Glutamatergic neuron (in vitro differentiated cells): ENCODE measurements at places on chromosomes 5 and 9. TPM values are rescaled to one million over a fixed set of nuclear protein-coding genes. Genes with fewer than 3 reads are reported as not detected.
A peak's percentile ranks its signal among the peaks of the same experiment; 100 is the strongest.

GRCh38 chr9:37574241-37574721 lies 1.9 kb downstream of the FBXO10 start:
- H3K27ac ChIP-seq: peak overlapping the region; percentile 97
- H3K36me3 ChIP-seq: no peaks in the 10 kb centered on the region
- peaks cover 47% of the 10 kb centered on the region for H3K4me1 ChIP-seq
- peaks cover 6% of the 10 kb centered on the region for H3K27me3 ChIP-seq
- H3K4me3 ChIP-seq: peak overlapping the region; percentile 93

GRCh38 chr5:134556994-134557393 lies 31.5 kb downstream of the JADE2 start:
- peaks cover 7% of the 10 kb centered on the region for H3K4me1 ChIP-seq
- H3K36me3 ChIP-seq: no peaks in the 10 kb centered on the region
- no peak for DNase-seq
- peaks cover 8% of the 10 kb centered on the region for H3K27me3 ChIP-seq
- peak overlapping the region; percentile 53 for H3K27ac ChIP-seq

DNA sequence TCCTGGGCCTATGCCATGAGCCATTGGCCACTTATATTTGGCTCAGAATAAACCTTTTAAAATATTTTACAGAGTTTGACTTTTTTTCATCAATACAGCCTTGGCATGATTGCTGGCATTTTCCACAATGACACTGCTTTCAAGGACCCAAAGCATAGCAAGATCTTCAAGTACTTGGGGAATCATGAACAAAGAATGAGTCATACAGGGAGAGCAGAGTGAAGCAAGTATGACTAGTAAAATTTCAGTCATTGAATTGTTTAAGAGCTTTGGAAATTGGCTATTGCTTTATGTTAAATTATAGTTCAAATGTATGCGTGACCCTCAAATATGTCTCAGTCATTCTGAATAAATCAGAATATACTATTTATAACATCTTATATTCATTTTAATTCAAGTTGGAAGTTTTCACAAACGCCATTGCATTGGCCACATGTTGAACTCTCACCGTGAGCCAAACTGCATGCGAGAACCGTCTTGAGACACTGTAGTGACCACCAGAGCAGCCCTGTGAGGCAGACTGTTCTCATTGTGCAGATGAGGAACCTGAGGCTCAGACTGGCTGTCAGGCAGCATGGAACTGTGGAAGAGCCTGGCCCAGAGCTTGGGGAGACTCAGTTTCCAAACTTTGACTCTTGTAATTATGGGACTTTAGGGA lies 52.9 kb downstream of the GDNF start:
- H3K27ac ChIP-seq: no peak overlapping the region
- no peaks in the 10 kb centered on the region for H3K27me3 ChIP-seq
- peaks cover 10% of the 10 kb centered on the region for H3K4me1 ChIP-seq
- H3K36me3 ChIP-seq: peaks cover 7% of the 10 kb centered on the region

- peak overlapping the region; percentile 88 for H3K27ac ChIP-seq
- H3K36me3 ChIP-seq: no peaks in the 10 kb centered on the region
- H3K4me1 ChIP-seq: peaks cover 29% of the 10 kb centered on the region
- peak; percentile 80 for DNase-seq
- H3K4me3 ChIP-seq: peak overlapping the region; percentile 73
These were observed 49.3 kb upstream of the SYNPO start for GRCh38 chr5:150590979-150591695.

DNA sequence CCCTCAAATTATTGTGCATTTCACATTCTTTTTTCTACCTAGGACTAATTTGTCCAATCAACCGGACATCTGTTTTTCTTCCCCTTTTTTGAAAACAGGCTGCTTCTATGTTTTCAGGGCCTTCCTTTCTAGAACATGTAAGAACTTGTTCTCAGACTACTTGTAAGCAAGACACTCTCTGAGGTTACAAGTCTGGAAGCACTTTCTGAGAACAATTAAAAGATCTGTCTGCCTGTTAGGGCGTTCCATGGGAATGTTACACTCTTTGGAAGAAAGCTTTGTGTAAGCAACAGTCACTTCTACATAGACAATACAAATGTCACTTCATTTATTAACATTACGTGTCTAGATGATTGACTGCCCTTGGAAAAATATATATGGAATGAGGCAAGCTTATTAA lies 50.9 kb upstream of the HSPB3 start:
- no peak for DNase-seq
- no peaks in the 10 kb centered on the region for H3K27me3 ChIP-seq
- H3K4me1 ChIP-seq: no peaks in the 10 kb centered on the region
- no peaks in the 10 kb centered on the region for H3K36me3 ChIP-seq

DNA sequence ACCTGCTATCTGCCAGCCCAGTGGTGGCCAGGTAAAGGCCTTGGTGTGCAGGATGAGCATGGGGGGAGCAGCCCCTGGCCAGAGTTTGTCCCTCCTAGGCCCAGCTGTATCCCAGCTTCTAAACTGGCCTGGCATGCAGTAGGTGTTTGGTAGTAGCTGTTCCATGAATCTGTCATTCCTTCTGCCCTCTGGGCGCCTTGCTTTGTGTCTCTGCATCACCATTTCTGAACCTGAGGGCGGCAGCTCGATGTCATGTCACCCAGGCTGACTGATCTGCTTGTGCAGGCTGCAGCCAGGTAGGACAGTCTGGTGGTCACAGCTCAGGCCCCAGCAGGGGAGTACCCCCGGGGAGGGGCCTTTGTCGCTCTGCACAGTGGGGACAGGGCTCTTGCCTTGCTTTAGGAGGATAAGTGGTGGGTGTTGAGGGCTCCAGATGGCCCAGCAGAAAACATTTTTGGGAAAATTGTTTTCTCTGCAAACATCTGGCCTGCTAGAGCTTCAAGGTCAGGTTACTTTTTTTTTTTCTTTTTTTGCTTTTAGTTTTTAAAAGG lies 4.6 kb upstream of the SUSD3 start:
- no peak overlapping the region for H3K4me3 ChIP-seq
- H3K27ac ChIP-seq: no peak overlapping the region
- H3K4me1 ChIP-seq: peaks cover 4% of the 10 kb centered on the region
- peaks cover 5% of the 10 kb centered on the region for H3K27me3 ChIP-seq
- no peaks in the 10 kb centered on the region for H3K36me3 ChIP-seq
- no peak for DNase-seq

- H3K36me3 ChIP-seq: no peaks in the 10 kb centered on the region
- H3K27ac ChIP-seq: no peak overlapping the region
- no peak overlapping the region for H3K4me3 ChIP-seq
- no peaks in the 10 kb centered on the region for H3K4me1 ChIP-seq
- H3K27me3 ChIP-seq: peaks cover 2% of the 10 kb centered on the region
These were observed 134.5 kb upstream of the SEMA6A start for GRCh38 chr5:116709082-116709481.

GRCh38 chr5:156261275-156261939 lies 65.6 kb upstream of the SGCD start:
- H3K27ac ChIP-seq: no peak overlapping the region
- no peaks in the 10 kb centered on the region for H3K4me1 ChIP-seq
- DNase-seq: no peak
- H3K36me3 ChIP-seq: no peaks in the 10 kb centered on the region

DNA sequence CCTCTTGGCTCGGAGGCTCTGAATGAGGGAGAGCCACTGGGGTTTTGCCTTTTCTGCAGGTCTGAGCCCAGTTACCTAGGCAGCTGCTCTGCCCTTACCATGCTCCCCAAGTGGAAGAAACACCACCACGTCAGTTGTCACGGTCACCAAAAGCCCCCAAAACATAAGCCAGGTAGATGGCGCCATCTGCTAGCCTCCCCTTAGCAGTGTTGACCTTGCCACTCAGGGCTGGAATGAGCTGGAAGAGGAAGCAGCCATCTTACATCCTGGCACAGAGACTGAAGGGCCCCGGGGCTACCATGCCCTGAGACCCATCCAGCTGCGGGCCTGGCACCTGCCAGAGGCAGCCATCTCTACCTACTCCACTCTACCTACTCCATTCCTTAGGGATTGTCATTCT lies 7.4 kb downstream of the ZER1 start:
- no peaks in the 10 kb centered on the region for H3K36me3 ChIP-seq
- H3K27me3 ChIP-seq: peaks cover 7% of the 10 kb centered on the region
- no peak overlapping the region for H3K27ac ChIP-seq
- no peak overlapping the region for H3K4me3 ChIP-seq
- DNase-seq: no peak
- peaks cover 5% of the 10 kb centered on the region for H3K4me1 ChIP-seq

DNA sequence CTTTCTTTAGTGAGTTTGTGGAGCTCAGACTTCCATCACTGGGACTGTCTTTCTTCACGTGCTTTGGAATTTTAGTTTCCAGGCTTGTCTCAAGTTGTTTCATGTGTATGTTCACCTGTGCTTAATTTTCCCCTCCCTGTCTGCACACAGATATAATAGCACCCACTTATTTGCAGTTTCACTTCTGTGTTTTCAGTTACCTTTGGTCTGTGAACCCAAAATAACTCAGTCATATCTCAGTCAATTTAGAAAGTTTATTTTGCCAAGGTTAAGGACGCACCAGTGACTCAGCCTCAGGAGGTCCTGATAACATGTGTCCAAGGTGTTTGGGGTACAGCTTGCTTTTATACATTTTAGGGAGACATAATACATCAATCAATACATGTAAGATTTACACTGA lies 330.4 kb downstream of the ICE1 start:
- DNase-seq: no peak
- peaks cover 3% of the 10 kb centered on the region for H3K27me3 ChIP-seq
- H3K27ac ChIP-seq: no peak overlapping the region
- H3K36me3 ChIP-seq: no peaks in the 10 kb centered on the region

- DNase-seq: no peak
- no peak overlapping the region for H3K4me3 ChIP-seq
- peaks cover 3% of the 10 kb centered on the region for H3K27me3 ChIP-seq
- no peaks in the 10 kb centered on the region for H3K4me1 ChIP-seq
- H3K36me3 ChIP-seq: no peaks in the 10 kb centered on the region
These were observed 222.3 kb downstream of the CD180 start for GRCh38 chr5:66974256-66974655.

GRCh38 chr5:149005077-149005892 lies 57.6 kb downstream of the SH3TC2 start:
- no peak for DNase-seq
- H3K36me3 ChIP-seq: no peaks in the 10 kb centered on the region
- H3K27ac ChIP-seq: no peak overlapping the region
- no peaks in the 10 kb centered on the region for H3K4me1 ChIP-seq
- no peaks in the 10 kb centered on the region for H3K27me3 ChIP-seq

GRCh38 chr5:60545551-60545950 lies 154.4 kb downstream of the DEPDC1B start:
- no peak overlapping the region for H3K27ac ChIP-seq
- no peaks in the 10 kb centered on the region for H3K36me3 ChIP-seq
- no peak for DNase-seq

DNA sequence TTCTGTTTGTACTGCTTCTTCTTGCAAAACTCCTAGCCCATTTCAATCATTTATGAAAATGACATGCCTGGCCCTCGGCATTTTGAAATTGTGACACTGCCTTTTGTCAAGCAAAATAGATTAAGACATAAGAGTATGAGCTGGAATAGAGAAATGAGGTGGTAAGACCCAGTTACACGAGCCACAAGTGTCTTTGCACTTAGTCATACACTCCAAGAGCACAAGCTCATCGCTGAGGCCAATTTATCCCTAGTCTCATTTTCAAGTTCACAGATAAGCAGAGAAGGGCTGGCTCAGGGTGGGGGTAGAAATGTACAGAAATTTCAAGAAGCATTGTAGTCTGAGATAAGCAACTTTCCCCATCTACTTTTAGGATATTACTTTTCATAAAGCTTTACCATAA lies 40.6 kb upstream of the MAP1B start:
- no peak for DNase-seq
- H3K4me1 ChIP-seq: peaks cover 48% of the 10 kb centered on the region
- H3K36me3 ChIP-seq: no peaks in the 10 kb centered on the region
- peak overlapping the region; percentile 66 for H3K4me3 ChIP-seq
- H3K27me3 ChIP-seq: peaks cover 12% of the 10 kb centered on the region

Gene PLPPR1
- total RNA-seq: 7.4 TPM

Gene ZNF300
- 33.9 TPM for total RNA-seq
